Heart right ventricle (tissue), 16 donors: ENCODE measurements at places on chromosomes 7 and 10. TPM values are rescaled to one million over a fixed set of nuclear protein-coding genes. Genes with fewer than 3 reads are reported as not detected.

Gene PTN
- polyA plus RNA-seq, result 23.0 TPM

Gene FAM131B
- polyA plus RNA-seq, result 0.22 TPM

Gene NPC1L1
- polyA plus RNA-seq, result under 0.01 TPM

Gene INHBA
- 2.7 TPM for polyA plus RNA-seq

Gene NOS3
- polyA plus RNA-seq, result 11.1 TPM
